GM03348 (cell line): ENCODE measurements at places on chromosomes 2 and 18.

GRCh38 chr2:109676346-109676902 is 62.3 kb downstream of the SOWAHC start:
- no peak for DNase-seq

GRCh38 chr18:59813942-59814341 is 85.9 kb upstream of the PMAIP1 start:
- DNase-seq, result no peak

GRCh38 chr2:169080250-169081069 is 11.1 kb downstream of the DHRS9 start:
- DNase-seq, result no peak

GRCh38 chr2:170362313-170362870 is 184.4 kb downstream of the MYO3B start:
- no peak for DNase-seq

DNA sequence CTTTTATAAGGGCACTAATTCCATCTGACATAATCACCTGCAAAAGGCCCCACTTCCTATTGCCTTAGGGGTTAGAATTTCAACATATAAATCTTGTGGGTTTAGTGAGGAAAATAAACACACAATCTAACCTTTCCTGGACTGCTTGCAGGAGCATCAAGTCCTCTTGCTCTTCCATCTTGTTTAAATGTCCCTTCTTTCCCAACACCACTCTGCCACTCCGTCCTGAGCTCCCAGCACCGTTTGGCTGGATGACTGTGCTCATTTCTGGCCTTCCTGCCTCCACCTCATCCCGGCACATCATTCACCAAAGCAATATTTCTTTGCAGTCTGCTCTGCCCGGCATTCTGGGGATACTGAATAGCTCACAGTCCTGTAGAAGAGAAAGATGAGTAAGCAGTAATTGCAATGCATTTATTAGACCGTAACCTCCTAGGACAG is 247.8 kb downstream of the BCL2 start:
- DNase-seq, result no peak

DNA sequence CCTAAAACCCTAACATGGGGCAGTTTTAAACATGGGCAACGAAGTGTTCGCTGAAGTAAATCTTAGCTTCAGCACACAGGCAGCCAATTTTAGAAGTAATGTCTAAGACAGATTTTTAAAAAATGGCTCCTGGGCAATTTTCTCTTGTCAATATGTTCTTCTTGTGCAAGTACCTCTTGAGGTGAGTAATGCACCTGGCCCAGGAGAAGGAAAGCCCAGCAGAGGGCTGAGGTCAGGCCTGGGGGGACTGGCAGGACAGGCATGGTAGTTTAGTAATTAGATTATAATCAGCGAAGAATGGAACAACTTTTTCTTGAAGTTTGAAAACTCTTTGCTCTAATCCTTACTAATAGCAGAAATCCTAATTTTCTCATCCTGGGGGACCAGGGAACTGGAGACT is 77.6 kb downstream of the SPRED2 start:
- no peak for DNase-seq

- DNase-seq, result no peak
These were observed 141.3 kb upstream of the THUMPD2 start for GRCh38 chr2:39920307-39920801.

- no peak for DNase-seq
These were observed 74.1 kb upstream of the EHBP1 start for GRCh38 chr2:62631160-62632085.

GRCh38 chr2:159946326-159946999 is 116.0 kb downstream of the PLA2R1 start:
- peak; percentile 55 for DNase-seq

- DNase-seq, result no peak
These were observed 1615.1 kb downstream of the DPP10 start for GRCh38 chr2:116057538-116057937.

DNA sequence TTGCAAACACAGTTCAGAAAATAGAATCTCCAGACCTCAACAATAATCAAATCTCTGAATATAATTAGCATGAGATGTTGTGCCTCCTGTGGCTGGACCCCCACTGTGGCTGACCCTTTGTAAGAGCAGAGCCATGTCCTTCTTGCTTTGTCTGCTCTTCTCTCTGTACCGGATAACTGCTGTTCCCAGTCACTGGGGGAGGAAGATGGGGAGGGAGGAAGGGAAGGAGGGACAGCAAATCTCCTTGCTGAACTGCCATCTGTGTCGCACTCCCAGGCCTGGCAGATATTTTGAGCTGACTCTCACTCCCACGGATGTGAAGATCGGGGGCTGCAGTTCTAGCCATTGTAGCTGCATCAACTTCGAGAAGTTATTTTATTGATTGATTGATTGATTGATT is 319.0 kb upstream of the CXCR4 start:
- DNase-seq, result no peak

DNA sequence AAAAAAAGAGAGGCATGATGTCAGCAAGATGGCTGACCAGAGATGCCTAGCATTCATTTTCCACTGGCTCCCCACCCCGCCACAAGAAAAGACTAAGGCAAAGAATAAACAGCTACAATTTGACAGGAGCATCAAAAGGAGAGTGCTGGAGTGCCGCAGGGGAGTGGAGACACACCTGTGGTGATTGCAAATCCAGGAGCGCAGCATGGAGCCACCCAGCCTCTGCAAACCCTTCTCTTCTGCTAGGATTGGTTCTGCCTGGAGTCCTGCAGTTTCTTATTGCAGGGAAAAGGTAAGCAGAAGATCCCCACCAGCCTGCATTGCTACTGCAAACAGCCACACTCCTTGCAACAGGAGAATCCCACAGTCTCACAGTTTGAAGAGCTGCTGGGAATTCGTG is 26.1 kb downstream of the BOLL start:
- no peak for DNase-seq
